ENCODE measurements at places on chromosomes 6 and 20.

DNA sequence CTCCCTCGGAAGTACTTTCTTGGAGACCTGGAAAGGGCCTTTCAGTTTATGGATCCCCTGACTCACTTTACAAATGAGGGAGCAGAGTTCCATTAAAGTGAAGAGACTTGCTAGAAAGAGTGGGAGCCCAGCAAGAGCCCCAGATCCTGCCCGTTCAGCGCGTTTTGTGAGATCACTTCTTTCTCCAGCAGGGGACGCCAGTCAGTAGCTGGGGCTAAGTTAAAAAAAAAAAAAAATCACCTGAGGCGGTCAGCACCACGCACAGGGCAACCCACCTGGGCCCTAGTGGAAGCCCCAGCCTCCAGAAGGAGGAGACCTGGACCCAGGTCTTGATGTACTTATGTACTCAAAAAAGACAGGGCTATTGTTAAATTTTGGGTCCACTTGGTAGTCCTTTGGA, 274.5 kb upstream of the RNF24 start:
- DNase-seq = no peak

- DNase-seq = peak; percentile 48
These were observed 43.3 kb downstream of the SLC2A10 start for GRCh38 chr20:46752728-46753127.

DNA sequence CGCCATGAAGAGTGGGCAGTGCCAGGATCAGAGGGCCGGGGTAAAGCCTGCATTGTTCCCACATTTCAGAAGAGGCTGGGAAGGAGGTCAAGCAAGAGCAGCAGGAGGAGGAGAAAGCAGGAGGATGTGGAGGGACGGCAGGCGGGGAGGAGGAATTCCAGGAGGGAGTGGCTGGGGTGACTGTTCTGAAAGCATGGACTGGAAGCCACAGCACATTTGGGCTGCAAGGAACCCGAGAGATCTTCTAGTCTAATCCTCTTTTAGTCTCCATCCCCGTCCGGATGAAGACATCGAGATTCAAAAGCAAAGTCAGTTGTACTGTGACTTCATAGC, 76.9 kb downstream of the FAM50B start:
- no peak for DNase-seq

DNA sequence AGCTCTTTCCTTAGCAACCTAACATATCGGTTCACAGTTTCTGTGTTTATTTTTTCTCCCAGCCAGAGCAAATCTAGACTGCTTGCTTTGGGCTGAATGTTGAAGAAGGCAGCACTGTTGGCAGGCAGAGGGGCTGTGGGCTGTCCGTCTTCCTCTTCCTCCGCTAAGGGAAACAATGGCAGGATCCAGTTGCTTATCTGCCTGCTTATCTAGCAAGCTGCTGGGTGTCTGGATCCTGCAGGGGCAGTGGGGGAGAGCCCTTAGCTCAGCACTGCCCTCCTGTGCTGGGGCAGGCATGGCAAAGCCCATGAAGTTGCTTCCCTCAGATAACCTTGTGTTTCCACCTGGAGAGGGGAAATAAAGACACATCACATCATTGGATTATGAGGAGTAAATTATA, 92.7 kb upstream of the CD93 start:
- DNase-seq = no peak

DNA sequence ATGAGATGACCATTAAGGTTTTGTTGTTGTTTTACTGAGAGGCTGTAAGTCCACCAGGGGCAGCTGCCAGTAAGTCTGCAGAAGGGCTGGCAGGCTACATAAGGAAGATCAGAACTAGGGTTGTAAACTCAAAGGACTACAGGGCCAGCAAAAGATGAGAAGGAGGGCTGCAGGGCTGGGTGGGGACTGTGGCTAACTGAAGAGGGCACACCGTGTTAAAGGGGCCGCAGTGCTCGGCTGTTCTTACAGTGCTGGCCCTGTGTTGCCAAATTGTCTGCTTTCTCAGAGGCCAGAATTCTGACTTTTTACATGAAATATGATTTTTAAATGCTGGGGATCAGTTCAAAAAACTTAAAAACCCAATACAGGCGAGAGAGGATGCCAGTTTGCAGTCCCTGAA, 25.5 kb upstream of the ZNF318 start:
- no peak for DNase-seq

GRCh38 chr6:122801397-122801796, 12.3 kb downstream of the SMPDL3A start:
- no peak for DNase-seq

- no peak for DNase-seq
These were observed 183.9 kb downstream of the DLL1 start for GRCh38 chr6:170106906-170107525.

- peak; percentile 60 for DNase-seq
These were observed 36.4 kb downstream of the HLA-DPB1 start for GRCh38 chr6:33112148-33112547.

DNA sequence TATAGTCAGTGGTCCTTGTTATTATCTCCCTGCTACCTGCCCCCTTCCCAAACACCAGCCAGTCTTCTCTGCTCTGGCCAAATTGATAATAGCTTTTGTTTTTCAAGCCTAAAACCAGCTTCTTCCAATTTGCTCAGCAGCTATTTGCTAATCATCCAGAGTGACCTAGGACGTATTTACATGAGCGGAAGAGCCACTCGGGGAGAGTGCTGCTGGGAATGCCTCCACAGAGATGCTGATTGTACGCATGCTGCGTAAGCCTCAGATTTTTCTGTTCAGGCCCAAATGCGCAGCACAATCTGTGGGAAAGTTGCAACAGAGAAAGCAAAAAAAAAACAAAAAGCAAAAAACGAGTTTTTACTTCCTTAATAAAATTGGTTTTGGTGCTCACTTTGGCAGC, 24.4 kb upstream of the ID1 start:
- no peak for DNase-seq

- DNase-seq = no peak
These were observed 14.3 kb downstream of the RPP21 start for GRCh38 chr6:30359276-30359675.

GRCh38 chr6:106103728-106104109, 17.6 kb downstream of the PRDM1 start:
- DNase-seq = no peak

DNA sequence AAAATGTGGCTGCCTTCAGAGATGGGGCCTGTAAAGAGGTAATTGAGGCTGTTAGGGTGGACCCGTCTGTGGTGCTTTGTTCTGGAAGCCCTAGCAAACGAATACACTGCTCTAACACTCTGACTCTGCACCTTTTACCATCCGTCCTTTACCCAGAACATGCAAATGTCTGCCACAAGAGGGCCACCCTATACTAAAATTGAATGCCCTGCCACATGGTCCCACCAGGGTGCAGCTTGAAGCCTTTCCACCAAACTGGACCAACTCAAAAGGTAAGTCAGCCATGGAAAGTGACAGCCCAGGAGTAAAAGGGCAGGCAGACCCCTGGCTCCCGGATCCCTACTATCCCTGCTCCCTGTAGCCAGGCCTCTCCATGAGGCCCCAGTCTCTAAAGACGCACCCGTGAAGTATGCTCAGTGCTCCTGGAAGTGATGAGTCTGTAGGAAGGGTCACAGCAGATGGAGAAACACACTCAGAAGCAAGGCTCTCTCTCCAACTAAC, 5.8 kb upstream of the BFSP1 start:
- peak; percentile 63 for DNase-seq

- no peak for DNase-seq
These were observed 31.9 kb upstream of the ZNF831 start for GRCh38 chr20:59131551-59132285.

GRCh38 chr20:50191065-50191543, 474 bp downstream of the CEBPB start:
- no peak for DNase-seq

- DNase-seq = peak; percentile 82
These were observed 7.1 kb downstream of the MRPS10 start for GRCh38 chr6:42210551-42210950.

DNA sequence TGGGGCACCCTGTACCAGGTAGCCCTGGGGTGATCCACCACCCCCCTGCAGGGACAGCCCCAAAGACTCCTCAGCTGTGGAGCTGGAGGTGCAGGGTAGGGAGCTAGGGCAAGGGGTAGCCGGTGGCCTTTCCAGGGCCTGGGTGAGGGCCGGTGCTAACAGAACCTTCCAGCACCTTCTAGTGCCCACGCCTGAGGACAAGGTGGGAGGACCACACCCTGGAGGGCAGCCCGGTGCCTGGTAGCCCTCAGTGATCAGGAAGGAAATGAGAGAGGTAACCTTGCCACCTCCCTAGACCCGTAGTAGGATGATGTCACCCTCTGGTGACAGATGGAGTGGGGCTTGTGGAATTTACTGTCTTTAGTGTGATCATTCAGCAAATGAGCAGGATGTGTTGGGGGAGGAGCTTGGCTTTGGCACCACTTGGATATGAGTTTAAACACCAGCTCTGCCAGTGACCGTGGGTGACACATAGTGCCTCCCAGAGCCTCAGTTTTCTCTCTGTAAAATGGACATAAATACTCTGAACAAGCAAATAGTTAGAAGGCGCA, 187.7 kb downstream of the NFATC2 start:
- DNase-seq = no peak

DNA sequence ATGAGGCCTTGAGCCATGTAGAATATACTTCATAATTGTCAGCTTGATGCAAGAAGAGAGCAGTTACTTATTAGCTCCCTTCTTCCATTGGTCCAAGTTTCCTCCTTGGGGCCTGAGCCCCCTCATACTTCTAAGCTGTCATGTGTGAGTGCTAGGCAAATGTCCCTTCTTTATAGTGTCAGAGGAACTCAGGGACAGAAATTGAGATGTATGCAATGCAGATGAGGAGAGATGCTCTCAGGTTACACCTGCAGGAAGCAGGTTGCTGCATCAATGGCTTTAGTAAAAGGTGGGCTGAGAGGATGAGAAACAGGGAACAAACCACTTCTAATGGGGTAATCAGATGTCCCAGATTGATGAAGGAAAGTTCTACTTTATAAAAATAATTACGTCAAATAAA, 6.7 kb upstream of the PDSS2 start:
- no peak for DNase-seq

DNA sequence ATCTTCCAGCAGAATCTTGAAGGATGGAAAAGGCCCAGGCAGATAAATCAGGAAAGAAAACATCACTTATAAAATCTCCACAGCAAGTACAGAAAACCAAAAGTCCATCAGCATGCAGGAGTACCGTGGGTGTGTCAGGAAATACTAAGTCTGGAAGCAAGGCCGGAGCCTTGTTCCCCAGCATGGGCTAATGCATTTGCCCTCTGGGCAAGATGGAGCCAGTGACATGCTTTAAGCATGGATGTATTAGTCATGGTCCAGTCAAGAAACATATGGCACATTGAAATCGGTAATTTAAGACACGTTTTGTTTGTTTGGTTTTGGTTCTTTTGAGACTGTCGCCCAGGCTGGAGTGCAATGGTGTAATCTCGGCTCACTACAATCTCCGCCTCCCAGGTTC, 506.0 kb upstream of the JARID2 start:
- DNase-seq = no peak

GRCh38 chr6:168035661-168036545, 38.4 kb downstream of the KIF25 start:
- DNase-seq = peak; percentile 53

GRCh38 chr6:90835596-90836212, 248.8 kb upstream of the MAP3K7 start:
- no peak for DNase-seq

- no peak for DNase-seq
These were observed 141.5 kb downstream of the ATXN1 start for GRCh38 chr6:16619777-16620176.

DNA sequence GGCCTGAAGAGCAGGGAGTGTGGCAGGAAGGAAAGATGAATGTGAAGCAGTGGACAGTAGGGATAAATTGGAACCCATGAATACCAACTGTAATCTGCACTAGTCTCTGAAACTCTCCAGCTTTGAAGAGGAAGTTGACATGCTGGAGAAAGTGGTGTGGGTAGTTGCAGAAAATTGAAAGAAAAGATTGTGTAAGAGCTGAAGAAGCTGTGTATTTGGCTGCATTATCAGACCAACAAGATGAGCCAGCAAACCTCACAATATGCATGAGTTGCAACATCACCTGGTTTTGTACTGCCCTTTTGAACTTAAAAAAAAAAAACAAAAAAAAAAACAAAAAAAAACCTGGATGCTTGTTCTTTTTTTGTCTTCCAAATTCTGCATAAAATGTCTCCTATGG, 921.9 kb upstream of the EYS start:
- no peak for DNase-seq

DNA sequence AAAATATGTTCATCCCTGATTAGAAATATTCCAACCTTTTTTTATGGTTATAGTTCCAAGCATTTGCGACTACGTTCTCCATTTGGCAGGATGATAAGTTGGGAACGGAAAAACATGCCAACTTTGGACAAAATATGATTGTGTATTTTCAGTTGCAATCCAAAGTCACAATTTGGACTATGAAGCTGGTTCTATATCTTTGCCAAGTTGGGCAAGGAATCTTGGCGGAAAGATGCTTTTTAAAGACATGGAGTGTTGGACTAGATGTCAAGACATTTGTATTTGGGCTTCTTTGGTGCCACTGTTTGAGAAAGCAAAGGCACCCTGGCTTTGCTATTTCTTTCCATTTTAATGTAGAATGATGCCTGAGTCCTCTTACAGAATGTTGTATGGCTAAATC, 33.3 kb upstream of the JAG1 start:
- no peak for DNase-seq
